ENCODE measurements at places on chromosomes 5 and 9.

- no peak for DNase-seq
Measured at GRCh38 chr9:134167530-134167931, 3.2 kb upstream of the RNU6ATAC start.

DNA sequence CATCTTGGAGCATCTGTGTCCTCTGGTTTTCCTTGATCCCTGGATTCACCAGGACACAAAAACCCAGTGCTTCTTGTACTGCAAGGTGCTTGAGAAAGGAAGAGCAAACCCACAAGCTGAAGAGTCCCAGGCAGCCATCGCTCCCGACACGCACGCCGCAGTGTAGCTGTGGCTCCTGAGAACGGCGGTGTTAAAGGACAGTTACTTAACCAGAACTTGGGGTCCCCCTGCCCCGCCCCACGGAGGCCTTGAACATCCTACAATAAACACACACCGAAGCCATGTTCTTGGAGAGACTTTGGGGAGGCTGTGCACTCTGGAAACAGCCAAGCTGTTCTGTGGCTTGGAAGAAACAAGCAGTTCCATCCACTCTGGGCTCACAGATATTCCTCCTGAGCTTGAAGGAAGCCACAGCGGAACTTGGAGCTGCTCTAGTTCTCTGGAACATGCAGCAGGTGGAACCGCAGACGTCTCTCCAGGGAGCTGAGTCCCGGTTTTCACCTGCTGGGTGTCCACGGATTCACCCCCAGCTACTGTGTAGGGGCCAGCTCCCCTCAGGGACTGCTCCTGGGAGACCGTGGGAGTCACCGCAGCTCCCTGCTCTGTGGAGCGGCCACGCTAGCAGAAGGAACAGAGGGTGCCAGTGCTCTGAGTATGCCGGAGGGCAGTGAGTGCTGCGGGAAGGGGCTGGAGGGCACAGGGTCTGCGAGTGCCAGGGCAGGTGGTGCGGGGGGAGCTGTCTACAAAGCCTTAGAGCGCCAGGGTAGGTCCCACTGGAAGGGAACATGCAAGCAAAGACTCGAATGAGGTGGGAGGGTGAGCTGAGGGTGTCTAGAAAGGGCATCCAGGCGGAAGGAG is 107.3 kb downstream of the ADAMTS2 start:
- no peak for DNase-seq

DNA sequence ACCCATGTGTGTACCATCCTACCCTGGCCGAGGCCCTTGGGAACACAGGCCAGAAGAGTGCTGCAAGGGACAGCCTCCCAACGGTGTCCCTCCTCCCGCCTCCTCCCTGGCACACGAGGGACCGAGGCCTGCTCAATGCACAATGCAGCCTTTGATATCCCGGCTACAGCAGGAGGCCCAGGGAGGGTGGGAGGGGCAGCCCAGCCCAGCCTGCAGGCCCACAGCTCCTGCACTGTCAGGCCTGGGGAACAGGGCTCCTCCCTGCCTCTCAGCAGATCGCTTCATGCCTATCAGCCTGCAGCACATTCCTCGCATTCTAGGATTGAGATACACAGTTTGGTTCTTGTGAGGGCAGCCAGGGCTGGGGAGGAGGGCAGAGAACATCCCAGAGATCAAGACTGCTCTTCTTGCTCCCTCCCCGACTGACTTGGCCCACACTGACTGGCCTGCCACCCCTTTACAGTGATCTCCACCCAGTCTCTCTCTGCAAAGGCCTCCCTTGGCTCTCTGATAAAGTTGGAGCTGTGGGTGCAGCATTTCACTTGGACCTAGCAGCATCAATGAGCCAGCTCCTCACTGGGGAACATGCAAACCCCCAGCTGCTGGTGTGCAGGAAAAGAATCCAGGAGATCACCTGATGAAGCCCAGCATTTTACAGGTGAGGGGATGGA is at the start of gene SH3TC2:
Gene SH3TC2 (minus strand): TSS at position 46 of the 671 bp plus-strand sequence. CDS start 40 bp downstream, at position 6.
- no peak for DNase-seq

- DNase-seq = no peak
Measured at GRCh38 chr5:171495122-171495700, 75.8 kb downstream of the FGF18 start.

- DNase-seq = no peak
Measured at GRCh38 chr5:176851871-176852658, 41.7 kb downstream of the UNC5A start.

DNA sequence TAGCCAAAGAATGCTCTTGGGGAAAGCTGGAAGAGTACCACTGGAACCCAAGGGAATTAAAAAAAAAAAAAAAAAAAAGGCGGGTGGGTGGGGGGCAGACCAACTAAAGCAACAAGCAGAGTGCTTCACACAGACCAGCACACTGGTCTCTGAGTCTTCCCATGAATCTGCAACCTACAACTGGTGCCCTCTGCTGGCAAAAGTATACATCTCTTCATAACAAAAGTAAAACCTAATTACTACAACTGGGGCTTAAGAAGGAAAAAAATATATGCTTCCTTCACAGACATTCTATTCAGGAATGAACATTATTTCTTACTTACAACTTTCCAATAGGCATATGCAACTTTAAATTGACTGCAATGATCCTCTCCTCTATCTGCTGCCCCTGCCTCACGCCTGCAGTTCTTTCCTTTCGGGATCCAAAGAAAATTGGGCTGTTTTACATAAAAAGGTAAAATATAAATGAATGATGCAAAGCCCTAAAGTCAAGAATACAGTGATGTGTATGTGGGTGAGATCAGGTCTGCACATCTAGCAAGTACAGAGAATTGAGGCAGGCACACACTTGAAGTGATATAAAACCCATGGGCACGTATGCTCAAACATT is 7.2 kb upstream of the KLHL3 start:
- DNase-seq = no peak

DNA sequence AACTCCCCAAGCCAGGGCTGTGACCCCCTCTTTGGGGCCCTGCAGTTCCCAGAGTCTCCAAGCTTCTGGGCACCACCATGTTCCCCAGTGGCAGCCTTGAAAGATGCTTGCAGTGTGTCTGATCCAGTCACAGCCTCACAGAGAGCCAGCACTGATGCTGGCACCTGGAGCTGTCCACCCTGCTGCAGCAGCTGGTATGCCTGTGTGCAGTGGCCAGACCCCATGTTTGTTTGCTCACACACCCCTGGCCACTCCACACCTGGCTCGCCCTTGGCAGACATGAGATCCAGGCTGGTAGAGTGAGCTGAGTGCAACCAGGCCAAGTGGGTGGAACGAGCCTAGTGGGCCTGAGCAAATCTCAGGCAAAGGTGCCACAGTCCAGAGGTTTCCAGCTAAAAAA is 106.0 kb downstream of the C9orf50 start:
- no peak for DNase-seq

DNA sequence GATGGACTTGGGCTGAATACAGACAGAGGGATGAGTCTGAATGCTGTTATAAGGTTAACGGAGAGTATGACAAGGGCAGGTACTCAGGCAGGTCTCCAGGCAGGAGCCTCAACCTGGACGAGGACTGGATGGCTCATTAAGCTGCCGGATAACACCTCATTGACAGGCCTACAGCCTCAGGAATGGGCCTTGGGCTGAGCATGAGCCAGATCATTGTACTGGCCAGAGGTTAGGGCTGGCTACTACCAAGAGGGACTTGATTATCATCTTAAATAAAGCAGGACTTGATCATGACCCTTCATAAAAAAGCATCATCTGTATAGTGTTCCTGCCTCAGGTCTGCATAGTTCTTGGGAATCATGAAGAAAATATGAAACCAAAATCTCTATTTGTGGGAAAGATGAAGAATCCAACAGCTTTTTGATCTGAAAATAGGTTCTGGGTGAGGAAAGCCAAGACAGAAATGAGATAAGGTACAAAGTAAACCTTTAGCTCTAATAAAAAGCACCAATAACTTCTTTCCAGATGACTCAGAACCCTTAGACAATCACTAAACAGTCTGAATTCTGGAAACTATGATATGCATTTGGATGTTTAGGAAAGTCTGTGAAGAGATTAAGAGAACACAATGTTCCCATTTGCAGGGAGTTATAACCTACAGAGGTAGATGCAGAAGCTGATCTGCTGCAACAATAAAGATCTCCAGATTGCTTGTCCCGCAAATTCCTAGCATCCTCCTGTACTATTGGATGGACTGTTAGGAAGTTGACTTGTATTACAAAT is 343.1 kb downstream of the CTNND2 start:
- DNase-seq = no peak

GRCh38 chr9:86943201-86944113 is 3.8 kb downstream of the GAS1 start:
- DNase-seq = no peak

DNA sequence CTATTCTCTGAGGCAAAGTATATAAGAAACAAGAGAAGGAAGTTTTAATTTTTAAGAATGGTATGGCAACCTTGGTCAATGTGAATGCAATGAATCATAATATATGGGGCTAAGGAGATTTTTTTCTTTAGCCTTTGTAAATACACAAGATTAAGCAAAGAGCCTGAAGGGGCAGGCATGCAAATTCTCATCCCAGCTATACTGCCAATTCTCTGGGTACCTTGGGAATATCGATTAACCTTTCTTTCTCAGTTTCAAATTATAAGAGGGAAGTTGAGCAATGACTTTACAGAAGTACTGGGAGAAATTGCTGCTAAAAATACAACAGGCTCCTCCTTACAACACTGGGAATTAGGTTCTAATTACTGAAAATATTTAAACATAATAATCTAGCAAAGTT is 97.5 kb downstream of the MRPS27 start:
- DNase-seq = no peak

- DNase-seq = no peak
Measured at GRCh38 chr5:59491945-59492344, 401.6 kb downstream of the PDE4D start.

GRCh38 chr5:63401436-63402046 is 560.7 kb downstream of the HTR1A start:
- DNase-seq = no peak

DNA sequence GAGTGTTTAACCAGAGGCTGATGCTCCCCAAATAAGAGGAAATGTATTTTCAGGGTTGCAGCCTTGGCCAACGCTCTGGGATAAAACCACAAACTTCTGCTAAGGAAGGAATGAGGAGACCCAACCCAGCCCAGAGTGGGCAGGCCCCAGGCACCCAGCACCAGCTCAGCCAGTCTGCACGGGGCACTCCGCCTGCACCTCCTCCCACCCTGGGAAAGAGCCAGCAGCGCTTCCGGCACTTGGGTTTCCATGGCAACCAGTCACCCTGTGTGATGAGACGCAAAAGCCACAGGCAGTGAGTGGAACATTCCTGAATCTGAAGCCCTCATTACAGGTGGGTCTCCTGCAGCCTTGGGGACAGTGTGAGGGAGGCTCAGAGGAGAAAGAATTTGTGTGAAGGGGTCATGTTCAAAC is 85.2 kb upstream of the ZBTB43 start:
- no peak for DNase-seq

DNA sequence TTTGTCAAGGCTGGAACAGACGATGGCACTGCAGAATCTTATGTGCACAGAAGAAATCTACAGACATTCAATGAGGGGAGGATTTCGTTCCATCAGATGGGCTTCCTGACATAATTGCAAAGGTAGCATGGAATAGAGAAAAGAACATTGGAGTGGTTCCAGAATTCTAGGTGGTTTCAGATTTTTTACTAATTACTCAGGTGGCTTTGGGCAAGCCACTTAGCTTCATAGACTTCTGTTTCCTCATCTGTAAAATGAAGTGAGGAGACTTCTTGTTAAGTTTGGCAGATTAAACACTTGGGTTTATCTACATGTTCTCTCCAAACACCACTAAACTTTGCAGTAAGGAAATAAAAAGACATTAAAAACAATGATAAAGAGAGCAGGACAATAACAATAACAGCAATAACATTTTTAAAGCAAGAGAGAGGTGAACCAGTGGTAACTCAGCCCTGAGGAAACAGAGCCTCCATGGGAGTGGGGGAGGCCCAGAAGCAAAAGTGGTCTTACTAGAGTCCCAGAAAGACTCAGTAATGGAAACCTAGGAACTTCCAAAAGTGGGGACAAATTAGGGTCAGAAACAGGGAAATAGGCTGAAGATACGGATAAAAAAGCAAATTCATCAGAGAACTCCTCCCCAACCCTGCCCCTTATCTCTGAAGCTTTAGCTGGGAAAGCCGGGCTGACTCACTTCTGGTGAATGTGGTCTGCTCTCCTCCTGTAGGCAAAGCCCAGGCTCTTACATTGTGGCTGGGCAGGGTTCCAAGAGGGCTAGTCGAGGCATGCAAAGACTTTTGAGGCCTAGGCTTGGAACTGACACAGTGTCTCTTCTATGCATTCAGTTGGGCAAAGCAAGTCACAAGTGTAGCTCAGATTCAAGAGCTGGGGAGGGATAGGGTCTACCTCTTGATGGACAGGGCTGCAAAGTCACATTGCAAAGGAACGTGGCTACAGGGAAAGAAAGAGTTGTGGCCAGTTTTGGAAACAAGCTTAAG is 11.8 kb upstream of the ACTBL2 start:
- peak; percentile 3 for DNase-seq

- DNase-seq = no peak
Measured at GRCh38 chr5:53063791-53064190, 45.8 kb downstream of the MOCS2 start.

GRCh38 chr9:68643901-68644809 is 60.9 kb upstream of the PIP5K1B start:
- DNase-seq = no peak

DNA sequence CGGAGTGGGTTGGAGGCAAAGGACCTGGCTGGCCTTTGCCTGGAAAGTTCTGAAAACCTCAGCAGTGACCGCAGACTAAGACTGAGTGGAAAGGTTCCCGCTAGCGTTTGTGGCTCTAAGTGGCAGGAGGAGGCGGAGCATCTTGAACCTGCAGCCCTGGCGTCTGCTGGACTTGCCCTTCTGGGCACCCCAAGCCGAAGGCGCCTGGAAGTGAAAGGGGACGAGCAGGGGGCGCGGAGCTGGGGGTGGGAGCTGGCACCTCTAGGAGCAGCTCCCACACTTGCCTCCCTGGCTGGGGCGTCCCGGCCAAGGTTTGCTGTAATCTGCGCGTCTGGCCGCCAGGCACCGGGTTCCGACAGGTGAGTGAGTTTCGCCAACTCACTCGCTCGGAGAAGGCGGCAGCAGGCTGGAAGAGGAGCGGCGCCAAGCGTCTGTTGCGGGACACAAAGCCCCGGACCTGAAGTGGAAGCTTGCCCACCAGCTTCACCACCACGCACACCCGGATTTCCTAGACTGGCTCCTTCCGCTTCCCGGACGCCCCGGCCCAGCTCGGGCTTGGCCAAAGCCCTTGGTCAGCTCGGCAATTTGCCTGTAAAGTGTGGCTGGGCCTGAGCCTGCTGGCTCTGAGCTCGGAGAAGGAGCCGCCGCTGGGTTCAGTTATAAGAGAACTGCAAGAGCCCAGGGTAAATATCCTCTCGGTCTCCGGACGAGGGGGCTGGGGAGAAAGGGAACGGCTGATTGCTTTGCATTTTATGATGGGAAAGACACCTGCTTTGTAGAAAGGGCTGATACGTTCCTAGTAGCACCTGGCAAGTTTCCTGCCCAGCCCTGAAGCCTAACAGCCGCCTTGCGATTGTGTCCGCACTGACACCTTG is at the start of gene GNA14:
Gene GNA14 (minus strand): TSS at position 89 of the 875 bp plus-strand sequence. CDS start 529 bp downstream, outside the sequence.
- no peak for DNase-seq

DNA sequence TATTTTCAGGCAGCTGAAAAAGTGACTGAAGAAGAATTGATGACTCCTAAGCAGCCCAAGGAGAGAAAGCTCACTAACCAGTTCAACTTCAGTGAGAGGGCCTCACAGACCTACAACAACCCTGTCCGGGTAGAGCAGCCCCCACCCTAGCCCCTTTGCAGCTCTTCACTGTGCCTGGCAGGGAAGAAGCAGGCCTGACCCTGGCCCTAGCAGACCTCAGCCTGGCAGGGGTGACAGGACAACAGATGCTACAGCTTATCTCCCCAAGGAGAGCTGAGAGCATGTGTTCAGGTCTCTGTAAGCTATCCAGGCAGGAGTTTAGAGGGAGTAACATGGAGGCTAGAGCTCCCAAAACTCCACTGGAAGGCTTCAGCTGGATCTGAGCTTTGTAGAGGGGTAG is 31.8 kb downstream of the DNAI1 start:
- no peak for DNase-seq

Measured in esophagus squamous epithelium (tissue), 5 donors.